ENCODE measurements at places on chromosomes 12 and 14.

DNA sequence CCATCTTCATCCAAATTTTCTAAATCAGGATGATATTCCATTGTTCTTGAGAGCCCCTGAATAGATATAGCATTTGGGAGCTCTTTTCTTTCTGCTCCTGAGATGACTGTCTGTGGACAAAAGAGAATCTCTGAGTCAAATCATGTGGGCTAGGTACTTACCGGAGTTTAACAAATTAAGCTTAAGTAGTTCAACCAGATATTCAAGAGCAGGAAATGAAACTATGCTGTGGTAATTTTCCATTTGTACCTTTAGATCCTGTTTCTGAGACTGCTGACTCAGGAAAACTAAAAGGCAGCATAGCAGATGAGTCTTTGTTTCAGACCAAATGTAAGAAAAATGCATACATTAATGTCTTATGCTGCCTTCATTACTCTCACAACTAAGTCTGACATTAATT is at the start of gene CLEC7A:
TSS of gene CLEC7A (minus strand) at position 158 of the 400 bp plus-strand sequence. CDS start at position 41, 117 bp downstream.
- no peak for DNase-seq

GRCh38 chr14:102802834-102803523 is 25.7 kb downstream of the TRAF3 start:
- DNase-seq: no peak

GRCh38 chr12:33476058-33476457 is 36.4 kb upstream of the SYT10 start:
- DNase-seq: no peak

DNA sequence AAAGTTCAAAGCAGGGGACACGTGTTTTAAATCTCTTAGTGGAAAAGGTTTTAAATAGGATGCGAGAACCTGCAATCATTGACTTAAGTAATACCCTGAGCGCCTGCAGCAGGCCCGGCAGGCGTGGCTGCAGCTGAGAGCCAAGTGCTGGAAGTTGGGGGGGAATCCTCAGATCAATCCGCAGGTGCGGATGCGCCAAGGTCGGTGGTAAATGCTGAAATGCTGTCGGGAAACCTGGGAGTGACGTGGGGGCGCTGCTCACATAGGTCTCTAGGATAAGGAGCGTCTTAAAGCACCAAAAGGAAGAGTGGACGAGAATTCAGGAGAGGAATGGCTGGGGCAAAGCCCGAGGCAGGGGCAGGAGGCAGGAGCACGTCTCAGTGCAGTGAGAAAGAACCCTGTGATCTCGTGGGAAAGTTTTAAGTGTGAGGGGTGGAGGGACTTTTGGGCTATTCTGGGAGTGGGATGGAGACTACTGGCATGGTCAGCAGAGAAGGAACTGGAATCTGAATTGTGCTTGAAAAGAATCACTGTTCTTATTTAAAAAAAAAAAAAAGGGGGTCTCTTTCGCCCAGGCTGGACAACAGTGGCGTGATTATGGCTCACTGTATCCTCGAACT is 883 bp upstream of the CDCA4 start:
- DNase-seq: no peak

DNA sequence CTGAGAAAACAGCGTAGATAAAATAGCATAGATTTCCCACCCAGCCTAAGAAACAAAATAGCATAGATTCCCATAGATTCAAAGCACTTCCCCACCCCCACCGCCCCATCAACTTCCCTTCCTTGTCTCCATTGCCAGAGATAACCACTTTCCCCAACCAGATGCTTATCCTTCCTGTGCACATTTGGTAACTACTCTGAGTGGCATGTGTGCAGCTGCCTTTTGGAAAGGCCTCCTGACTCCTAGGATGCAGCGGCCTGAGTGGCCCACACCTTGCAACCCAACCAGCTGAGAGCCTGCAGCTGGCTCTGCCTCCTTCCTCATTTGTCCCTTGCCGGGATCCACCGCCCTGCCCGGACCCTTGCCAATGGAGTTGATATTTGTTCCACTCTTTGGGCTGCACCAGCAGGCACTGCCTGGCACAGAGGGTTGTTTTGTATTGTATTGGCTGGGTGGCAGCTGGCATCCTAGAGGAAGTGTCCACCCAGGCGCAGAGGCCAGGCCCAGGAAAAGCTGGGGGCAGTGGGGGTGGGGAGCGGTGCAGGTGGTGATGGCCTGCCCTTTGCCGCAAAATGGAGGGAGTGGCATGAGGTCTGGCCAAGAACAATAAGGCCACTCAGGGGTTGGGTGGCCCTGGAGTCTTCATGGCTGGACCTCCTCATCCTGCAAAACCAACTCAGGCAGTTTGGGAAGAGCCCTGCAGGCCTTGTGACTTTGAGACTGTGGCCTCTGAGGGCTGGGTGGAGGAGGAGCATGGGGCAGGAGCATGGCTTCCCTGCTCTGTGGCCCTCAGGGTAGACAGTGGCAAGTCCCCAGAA is 4.9 kb downstream of the SLC48A1 start:
- no peak for DNase-seq

DNA sequence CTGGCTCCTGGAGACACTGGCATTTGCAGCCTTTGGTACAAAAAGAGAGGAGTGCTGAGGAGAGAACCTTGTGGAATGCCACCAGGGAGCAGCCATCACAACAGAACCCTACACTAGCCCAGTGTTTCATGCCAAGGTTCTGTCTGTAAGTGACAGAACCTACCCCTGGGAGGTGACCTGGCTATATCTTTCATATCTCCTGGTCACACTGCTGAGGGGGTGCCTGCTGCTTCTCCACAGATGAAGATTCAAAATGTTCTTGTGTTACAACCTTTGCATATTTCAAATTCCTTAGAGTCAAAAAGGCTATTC is 12.7 kb upstream of the EIF4B start:
- DNase-seq: no peak

DNA sequence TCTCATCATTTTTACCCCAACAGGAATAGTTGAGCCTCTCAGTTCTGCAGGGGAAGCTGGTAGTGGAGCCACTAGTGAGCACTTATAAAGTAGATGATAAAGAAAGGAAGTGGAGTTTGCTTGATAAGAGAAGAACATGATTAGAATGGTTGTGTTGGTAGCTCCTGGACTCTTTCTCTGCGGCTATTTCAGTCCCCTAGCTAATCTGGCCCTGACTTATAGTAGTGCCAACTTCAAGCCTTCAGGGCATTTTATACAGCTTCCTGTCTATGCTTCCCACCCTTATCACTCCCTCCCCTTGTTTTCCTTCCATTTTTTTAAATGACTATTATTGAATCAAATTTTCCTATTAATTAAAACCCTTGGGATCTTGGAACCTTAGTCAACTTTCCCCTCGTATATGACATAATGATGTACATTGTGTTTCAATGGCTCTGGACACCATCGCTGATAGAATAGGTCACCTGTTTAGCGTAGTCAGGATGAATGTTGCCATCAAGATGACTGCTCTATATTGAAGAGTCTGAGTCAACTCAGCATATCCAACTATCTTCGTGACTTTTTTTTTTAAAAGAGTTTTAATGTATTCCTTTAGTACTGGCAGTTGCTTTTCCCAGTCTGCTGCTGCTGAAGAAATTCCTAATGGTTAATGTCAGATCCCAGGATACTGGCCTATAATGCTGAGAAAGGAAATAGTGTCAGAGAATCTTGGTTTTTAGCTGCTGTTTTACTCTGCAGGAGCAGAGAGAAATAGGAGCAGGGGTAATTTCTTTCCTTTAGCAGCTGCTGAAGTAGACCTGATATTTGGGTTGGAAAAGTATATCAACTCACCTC is 16.2 kb upstream of the PCNX1 start:
- DNase-seq: no peak
